ENCODE measurements at places on chromosomes 16 and 17.

DNA sequence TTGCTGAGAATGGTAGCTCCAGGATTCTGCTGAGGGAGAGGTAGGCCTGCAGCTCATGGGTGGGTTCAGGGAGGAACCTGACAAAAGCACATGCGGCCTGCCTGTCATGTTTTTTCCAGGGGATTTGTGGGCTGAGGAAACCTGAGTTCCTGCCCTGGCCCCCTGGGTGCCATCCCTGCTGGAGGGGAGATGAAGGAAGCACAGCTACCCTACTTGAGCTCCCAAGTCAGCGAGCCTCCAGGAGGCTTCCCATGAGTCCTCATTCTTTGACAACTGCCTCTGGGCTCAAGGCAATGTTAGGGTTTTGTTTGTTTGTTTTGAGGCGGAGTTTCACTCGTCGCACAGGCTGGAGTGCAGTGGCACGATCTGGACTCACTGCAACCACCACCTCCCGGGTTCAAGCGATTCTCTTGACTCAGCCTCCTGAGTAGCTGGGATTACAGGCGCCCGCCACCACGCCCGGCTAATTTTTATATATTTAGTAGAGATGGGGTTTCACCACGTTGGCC, 12.1 kb upstream of the FLYWCH1 start:
- no peak for DNase-seq

DNA sequence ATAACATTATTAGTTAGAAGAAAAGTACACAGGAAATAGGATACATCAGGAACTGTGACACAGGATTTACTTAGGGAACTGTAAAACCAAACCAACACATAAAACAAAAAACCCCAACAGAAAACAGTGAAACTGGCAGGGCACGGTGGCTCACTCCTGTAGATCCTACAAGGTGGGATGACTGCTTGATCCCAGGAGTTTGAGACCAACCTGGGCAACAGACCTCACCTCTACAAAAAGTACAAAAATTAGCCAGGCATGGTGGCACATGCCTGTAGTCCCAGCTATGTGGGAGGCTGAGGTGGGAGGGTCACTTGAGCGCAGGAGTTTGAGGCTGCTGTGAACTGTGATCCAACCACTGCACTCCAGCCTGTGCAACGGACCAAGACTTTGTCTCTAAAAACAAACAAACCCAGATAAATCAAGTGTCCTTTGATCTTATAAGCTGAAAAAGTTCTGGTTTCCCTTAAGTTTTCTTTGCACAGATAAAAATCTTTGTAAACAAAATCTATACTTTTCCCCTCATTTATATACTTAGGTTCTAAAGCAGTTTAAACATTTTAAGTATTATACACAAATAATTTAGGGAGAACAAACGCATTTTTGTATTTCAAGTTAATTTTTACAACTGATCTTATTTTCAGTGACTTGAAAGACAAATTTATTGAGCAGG, 111.5 kb upstream of the TOB1 start:
- DNase-seq: no peak

DNA sequence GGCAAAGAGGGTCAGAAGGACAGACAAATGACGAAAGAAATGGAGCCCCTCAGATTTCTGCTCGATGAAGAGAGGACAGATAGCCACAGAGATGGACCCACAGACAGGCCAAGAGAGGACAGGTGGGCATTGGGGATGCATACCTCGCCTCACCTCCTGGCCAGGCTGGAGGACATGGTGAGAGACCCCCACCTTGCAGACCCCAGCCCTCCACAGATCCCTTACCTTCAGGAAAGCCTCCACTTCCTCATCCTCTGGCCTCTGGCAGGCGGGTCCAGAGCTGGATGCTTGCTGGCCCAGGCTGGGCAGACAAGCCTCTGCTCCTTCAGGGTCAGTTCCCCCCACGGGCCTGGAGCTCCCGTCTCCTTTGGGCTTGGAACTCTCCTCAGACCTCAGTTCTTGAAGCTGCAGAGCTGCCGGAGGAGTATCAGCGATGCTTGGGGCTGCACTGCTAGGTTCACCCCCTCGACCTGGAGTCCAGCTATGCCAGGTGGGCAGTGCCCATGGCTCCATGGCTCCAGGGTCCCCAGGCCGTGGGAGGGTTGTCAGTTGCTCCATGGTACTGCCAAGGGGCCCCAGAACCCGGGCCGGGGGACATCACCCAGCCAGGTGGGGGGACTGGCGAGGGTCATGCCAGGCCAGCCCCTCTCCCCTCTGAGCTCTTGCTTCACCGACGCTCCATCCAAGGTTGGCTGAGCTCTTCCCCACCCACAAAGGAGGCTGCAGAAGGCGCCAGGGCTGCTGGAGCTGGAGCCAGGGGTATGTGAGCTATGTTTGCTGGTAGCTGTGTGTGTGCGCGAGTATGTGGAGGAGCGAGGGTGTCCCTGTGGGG, 1.0 kb downstream of the TSPOAP1 start:
- DNase-seq: no peak

DNA sequence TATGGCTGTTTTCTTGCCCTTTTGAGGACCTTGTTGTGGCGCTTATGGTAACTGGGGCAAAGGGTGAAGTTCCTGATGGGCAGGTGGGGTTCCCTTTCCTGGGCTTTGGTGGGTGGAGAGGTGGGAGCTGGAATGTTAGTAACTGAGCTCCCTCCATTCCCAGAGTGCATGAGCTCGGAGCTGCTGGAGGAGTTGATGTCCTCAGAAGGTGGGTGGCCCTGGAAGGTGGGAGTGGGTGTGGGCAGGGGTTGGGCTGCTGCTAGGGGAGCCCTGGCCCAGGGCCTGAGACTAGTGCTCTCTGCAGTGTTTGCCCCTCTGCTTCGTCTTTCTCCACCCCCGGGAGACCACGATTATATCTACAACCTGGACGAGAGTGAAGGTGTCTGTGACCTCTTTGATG, 1.2 kb upstream of the ELMO3 start:
- no peak for DNase-seq

GRCh38 chr16:68386628-68387027, 61.7 kb downstream of the SMPD3 start:
- DNase-seq: no peak

DNA sequence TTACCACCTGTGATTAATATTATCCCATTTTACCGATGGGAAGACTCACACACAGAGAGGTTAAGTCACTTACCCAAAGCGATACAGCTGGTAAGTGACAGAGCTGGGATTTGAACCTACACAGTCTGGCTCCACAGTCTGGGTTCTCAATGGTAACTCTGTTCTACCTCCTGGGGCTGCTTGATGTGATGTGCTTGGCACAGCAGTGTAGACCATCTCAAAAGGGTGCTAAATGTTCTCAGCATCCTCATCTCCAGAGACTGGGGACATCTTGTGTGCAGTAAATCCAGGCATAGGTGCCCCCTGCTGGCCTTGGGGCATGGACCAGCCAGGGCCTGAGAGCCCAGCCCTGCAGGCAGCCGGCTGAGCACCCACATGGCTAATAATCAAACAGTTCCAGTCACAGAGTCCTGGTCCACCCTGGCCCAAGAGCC, 15.4 kb upstream of the KATNB1 start:
- DNase-seq: no peak

DNA sequence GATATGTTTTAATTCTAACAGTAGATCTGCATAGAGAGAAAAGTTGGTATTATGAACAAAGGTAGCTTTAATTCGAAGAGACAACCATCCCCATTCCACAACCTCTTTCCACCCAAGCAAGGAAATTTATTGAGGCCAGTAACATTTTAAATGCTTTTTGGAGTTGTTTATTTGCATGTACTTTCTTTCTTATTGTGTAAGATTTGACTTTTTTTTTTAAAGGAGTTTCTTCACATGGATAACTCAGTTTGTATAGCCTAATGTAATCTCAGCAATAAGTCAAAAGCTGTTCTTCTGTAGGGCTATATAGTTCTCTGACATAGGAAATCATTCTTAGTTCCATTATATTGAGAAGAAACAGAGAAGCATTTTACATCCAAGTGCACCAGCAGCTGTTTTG, 163.3 kb downstream of the PRKCA start:
- DNase-seq: no peak

DNA sequence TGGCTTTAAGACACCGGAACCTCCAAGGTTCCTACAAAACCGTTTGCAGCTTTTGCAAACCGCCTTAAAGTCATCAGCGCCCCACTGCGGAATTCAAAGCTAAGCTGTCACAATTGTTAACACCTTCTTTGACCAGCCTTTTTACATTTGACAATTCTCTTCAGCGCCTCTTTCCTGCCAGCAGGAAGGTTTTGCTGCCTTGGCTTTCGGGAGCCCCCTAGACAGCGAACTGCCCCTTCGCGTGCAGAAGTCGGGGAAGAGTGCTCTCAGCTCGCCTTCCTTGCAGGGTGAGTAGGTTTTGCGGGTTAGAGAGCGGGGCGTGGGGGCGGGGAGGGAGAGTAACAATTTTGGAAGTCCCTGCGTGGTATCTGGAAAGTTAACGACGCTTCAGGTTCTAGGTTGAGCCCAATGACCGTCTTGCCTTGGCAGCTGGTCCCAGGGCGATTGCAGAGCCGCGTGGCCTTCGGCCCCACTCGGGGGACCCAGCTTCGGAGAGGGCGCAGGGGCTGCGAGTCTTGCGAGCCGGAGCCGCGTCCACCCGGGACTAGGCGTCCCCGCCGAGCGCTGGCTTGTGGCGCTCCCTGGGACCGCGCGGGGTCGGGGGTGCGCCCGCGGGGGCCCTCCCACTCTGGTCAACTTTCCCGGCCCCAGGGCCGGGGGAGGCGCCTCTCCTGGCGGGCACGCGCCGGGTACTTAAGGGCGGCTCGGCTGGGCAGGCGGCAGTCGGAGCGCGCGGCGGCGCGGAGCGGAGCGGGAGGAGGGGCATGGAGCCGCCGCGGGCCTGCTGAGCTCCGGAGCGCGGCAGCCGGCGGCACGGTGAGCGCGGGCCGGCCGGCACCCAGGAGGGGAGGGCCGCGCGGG, at the start of gene HAS3:
Gene HAS3 (plus strand): TSS at position 153 of the 861 bp plus-strand sequence. CDS start 3,743 bp downstream, outside the sequence.
- no peak for DNase-seq

DNA sequence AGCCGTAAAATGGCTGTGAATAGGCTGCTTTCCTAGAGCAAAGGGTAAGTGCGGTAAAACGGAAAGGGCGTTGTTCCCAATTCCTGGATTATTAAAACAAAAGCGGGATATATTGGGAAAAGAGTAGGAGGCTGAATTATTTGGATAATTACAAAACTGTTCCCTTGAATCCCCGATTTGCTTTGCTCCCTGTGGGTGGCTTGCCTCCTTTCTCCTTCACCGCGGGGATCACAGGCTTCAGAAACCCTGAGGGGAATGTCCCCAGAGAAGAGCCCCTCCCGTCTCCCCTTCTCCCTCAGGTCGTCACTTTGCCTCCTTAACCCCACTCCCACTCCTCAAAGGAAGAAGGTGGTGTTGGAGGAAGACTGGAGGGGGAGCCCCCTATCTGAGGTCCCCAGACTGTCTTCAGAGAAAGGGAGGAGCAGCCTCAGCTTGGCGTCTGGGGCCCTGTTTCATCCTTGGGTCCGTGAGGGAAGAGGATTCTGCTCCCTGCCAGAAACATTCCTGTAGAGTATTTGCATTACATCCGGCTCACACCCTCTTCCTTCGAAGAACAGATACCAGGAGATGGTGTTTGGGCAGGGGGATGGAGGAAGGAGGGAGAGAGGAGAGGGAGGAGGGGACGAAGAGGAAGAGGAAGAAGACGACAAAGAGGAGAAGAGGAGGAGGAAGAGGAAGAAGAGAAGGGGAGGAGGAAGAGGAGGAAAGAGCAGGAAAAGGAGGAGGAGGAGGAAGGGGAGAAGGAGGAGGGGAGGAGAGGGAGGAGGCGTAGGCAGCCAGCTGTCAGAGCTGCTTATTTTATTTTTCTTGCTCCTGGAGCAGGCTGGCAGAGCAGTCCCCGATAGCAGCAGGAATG, 31.8 kb downstream of the MRM1 start:
- no peak for DNase-seq

GRCh38 chr17:38579934-38580333, 25.8 kb downstream of the SRCIN1 start:
- DNase-seq: no peak

DNA sequence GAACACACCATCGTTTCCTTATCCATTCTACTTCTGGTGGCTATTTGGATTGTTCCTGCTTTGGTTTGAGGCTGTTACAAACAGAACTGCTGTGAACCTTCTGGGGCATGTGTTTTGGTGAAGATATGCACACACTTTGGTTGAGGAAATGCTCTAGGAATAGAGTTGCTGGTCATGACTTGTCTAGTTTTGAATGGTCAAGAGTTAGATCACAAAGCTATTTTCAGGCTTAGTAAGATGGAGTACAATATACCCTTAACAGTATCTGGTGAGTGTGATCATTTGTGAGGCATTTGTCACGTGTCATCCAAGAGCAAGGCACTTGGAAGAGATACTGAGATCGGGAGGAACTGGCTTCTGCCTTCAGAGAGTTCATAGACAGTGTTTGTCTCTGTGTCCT, 47.0 kb upstream of the CACNG5 start:
- no peak for DNase-seq

GRCh38 chr16:87968541-87968940, 17.3 kb downstream of the BANP start:
- no peak for DNase-seq

DNA sequence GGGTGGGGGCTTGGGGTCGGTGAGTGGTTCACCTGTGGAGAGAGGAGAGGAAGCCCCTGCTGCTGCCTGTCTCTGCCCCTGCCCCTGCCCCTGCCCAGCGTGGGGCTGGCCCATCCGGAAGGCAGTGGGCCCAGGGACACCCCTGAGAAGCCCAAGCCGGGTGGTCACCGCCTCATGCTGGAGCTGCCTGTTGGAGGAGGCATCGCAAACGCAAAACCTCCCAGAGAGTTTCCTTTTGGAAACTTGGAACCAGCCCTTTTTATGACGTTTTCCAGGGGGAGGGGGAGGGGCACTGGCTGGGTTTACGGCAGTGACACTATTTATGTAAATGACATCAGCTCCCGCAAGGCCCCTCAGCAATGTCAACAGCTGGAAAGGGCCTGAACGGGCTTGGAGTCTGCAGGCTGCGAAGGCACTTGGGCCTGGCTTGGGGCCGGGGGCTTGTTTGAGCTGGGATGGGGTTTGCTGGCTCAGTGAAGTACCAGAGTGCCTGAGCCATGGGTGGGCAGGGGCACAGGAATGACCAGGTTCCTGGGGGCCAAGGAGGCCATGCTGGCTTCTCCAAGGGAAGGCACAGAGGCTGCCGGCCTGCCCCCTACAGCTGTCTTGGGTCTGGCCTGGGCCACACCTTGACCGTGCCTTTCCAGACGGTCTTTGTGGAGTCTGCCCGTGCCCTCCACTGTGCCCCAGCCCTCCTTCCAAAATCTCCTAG, 219.5 kb downstream of the NTN1 start:
- no peak for DNase-seq

- no peak for DNase-seq
These were observed 723 bp downstream of the TMEM186 start for GRCh38 chr16:8796469-8797363.

GRCh38 chr16:3670711-3671110, 16.2 kb downstream of the DNASE1 start:
- DNase-seq: no peak

- DNase-seq: no peak
These were observed 15.5 kb downstream of the TK2 start for GRCh38 chr16:66534376-66534799.

DNA sequence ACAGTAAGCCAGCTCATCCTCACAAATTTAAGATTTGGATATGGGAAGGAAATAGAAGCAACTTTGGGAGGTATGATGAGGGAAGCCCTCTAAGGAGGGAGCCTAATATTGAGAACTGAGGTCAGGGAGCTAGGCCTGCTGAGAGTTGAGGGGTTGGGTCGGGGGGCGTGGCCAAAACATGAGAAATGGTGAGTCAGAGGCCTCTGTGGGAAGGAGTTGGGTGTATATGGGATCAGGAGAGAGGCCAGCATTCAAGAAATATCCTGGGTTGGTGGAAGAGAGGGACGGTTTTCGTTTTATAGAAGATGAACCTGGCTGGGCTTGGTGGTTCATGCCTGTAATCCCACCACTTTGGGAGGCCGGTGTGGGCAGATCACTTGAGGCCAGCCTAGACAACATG, 48.4 kb downstream of the CLEC16A start:
- DNase-seq: no peak

GRCh38 chr17:7295230-7296180, 1.1 kb upstream of the YBX2 start:
- no peak for DNase-seq
